Right lobe of liver (tissue), 6 donors: ENCODE measurements at places on chromosomes 5 and 9. TPM values are rescaled to one million over a fixed set of nuclear protein-coding genes. Genes with fewer than 3 reads are reported as not detected.

Gene MTAP
- total RNA-seq, result 22.8 TPM

Gene TTC23L
- 0.15 TPM for total RNA-seq

Gene CFAP77
- total RNA-seq, result not detected

Gene ORM1
- total RNA-seq, result 23,967 TPM

Gene MZB1
- total RNA-seq, result 0.80 TPM

Gene SLC22A4
- 0.58 TPM for total RNA-seq

Gene INSL4
- total RNA-seq, result not detected
